ENCODE measurements at places on chromosomes 2 and 18.

GRCh38 chr2:80291656-80292055 is 12.9 kb downstream of the LRRTM1 start:
- DNase-seq = no peak

GRCh38 chr2:158413581-158413980 is 43.0 kb downstream of the CCDC148 start:
- DNase-seq = no peak

DNA sequence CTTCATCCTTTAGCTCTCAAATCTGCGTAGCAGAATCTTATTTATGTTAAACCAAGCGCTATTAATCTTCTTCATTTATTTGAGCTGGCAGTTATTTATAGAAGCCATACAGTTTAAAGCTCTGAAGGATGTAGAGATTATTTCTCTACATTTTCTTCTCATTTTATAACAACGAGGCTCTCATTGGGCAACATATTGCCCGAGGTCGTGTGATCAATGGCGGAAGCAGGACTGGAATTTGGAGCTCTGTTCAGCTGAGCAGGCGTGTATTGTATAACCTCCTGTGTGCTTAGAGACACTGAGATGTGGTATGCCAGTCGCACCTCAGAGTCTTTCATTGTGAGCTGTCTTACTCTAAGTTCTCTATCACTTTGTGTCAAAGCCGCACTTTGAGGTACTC is 17.5 kb upstream of the DRC1 start:
- no peak for DNase-seq

GRCh38 chr18:76604935-76605240 is 109.8 kb upstream of the ZNF516 start:
- DNase-seq = no peak

- DNase-seq = no peak
Observed at GRCh38 chr18:58990720-58991119, 126.0 kb downstream of the ZNF532 start.

- no peak for DNase-seq
Observed at GRCh38 chr2:96927405-96928171, 57.7 kb upstream of the SEMA4C start.

- no peak for DNase-seq
Observed at GRCh38 chr2:61493523-61493942, 22.6 kb upstream of the USP34 start.

DNA sequence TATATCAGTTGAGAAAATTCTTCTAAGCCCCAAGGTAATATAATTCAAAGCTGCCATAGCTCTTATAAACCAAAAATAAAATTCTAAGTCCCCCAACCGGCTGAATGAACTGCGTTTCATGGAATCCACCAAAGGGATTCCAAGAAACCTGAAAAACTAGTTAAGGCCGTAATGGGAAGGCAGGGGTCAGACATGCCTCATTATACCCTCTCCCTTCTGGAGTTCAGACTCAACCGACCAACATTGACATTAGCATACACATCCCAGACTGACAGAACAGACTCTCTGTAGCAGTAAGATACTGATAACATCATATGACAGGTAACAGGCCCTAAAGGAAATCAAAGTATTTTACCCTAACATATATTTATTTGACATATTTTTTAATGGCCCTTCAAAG is 31.4 kb upstream of the PHLPP1 start:
- no peak for DNase-seq

GRCh38 chr2:189261431-189261841 is 81.9 kb upstream of the COL5A2 start:
- no peak for DNase-seq

GRCh38 chr18:69388222-69388621 is 12.5 kb upstream of the DOK6 start:
- DNase-seq = no peak

GRCh38 chr2:231546014-231546715 is 15.9 kb upstream of the NMUR1 start:
- DNase-seq = no peak

GRCh38 chr2:32696439-32696838 is 68.6 kb downstream of the TTC27 start:
- no peak for DNase-seq

Data from effector memory CD4-positive, alpha-beta T cell (primary cell).